ENCODE measurements at places on chromosomes 5 and 9.

- no peak for DNase-seq
These were observed 398 bp downstream of the TOR1A start for GRCh38 chr9:129823542-129823934.

GRCh38 chr5:86879086-86879485 lies 261.3 kb downstream of the COX7C start:
- DNase-seq, result no peak

DNA sequence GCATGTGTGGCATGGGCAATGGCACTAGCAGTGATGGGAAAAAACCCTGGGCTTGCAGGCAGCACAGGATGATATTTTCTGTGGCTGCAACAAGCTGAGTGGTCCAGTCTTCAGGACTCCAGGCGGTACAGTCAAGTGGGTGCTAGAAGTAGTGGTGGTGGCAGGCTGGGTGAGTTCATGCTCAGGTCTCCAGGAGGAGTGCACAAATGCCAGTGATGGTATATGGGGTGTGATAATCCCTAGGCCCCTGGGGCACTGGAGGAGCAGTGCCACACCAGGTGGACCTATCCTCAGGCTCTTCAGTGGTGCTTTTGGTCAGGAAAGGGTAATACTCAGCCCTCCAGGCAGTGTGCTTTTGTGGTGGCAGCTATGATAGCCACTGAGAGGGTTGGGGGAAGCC lies 496.4 kb downstream of the PRR16 start:
- no peak for DNase-seq

GRCh38 chr5:398475-399295 lies 44.3 kb upstream of the EXOC3 start:
- no peak for DNase-seq

GRCh38 chr9:119722384-119722783 lies 353.1 kb upstream of the BRINP1 start:
- no peak for DNase-seq

- DNase-seq, result no peak
These were observed 373.4 kb upstream of the ACO1 start for GRCh38 chr9:32011049-32011448.

GRCh38 chr5:114146398-114146797 lies 215.5 kb upstream of the KCNN2 start:
- DNase-seq, result no peak

GRCh38 chr5:169706071-169706470 lies 69.0 kb downstream of the DOCK2 start:
- no peak for DNase-seq

DNA sequence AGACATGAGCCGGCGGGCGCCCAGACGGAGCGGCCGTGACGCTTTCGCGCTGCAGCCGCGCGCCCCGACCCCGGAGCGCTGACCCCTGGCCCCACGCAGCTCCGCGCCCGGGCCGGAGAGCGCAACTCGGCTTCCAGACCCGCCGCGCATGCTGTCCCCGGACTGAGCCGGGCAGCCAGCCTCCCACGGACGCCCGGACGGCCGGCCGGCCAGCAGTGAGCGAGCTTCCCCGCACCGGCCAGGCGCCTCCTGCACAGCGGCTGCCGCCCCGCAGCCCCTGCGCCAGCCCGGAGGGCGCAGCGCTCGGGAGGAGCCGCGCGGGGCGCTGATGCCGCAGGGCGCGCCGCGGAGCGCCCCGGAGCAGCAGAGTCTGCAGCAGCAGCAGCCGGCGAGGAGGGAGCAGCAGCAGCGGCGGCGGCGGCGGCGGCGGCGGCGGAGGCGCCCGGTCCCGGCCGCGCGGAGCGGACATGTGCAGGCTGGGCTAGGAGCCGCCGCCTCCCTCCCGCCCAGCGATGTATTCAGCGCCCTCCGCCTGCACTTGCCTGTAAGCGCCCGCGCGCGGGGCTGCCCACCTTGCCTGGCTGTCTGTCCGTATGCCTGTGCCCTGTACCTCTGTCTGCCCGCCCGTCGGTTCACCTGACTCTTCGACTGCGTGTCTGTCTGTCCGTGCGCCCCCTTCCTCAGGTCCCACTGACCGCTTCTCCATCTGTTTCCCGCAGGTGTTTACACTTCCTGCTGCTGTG lies 412 bp downstream of the FGF18 start:
- DNase-seq, result peak; percentile 22

DNA sequence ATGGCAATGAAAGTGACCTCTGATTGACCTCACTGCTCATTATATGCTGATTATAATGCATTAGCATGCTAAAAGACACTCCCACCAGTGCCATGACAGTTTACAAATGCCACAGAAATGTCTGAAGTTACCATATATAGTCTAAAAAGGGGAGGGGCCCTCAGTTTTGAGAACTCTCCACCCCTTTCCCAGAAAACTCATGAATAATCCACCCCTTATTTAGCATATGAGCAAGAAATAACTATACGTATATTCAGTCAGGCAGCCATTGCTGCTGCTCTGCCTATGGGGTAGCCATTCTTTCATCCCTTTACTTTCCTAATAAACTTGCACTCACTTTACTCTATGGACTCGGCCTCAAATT lies 163.1 kb downstream of the ESM1 start:
- no peak for DNase-seq

GRCh38 chr5:34998058-34998789 lies 49.5 kb downstream of the AGXT2 start:
- DNase-seq, result no peak

GRCh38 chr9:121992571-121993212 lies 100.4 kb downstream of the TTLL11 start:
- peak; percentile 67 for DNase-seq

- DNase-seq, result no peak
These were observed 41.5 kb downstream of the SAR1B start for GRCh38 chr5:134590992-134591659.

DNA sequence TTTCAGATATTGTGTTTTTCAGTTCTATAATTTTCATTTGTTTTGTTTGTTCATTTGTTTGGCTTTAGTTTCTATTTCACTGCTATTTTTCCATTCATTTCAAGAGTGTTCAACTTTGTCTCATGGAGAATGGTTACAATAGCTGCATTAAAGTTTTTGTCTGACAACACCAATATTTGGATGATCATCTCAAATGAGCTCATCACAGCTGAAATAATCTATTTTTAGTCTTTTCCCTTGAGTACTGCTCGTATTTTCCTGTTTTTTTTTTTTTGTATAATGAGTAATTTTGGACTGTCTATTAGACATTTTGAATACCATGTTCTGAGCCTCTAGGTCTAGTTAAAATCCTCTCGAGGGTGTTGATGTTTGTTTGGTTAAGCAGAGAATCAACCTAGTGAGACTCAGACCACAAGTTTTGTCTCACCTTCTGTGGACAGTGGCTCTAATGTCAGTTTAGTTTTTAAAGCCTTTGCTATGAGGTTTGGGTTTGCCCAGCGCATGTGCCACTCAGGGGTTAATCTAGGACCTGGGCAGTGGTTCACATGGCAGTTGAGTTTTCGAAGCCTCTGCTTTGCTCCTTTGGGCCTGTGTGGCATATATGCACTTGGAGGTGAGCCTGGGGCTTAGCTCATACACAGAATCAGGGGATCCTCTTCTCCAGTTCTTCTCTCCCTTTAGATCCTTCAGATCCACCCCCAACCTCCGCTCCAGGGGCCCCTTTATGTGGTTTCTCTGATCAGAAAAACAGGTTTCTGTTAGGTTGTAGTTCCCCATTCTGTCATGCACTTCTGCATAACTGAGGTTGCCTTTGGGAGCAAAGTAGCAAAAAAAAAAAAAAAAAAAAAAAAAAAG lies 79.8 kb downstream of the ARSB start:
- DNase-seq, result peak; percentile 72

DNA sequence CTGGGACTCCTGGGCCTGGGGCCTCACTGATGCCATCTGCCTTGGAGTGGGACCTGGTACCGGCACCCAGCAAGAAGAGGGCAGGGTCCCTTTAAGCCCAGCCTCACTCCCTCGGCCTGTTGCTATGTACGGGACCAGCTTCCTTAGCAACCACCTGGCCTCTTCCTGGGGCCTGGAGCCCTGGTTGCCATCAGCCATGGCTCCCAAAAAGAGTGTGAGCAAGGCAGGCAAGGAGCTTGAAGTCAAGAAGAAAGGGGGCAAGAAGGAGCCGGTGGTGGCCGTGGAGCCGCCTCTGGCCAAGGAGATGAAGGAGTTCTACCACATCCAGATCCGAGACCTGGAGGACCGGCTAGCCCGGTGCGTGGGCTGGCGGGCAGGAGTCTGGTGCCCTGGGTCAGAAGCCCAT lies at the start of gene CFAP157:
Gene CFAP157, plus strand, starts transcription at position 153 of the 406 bp plus-strand sequence. Its CDS starts 44 bp downstream, at position 197.
- DNase-seq, result peak; percentile 4

DNA sequence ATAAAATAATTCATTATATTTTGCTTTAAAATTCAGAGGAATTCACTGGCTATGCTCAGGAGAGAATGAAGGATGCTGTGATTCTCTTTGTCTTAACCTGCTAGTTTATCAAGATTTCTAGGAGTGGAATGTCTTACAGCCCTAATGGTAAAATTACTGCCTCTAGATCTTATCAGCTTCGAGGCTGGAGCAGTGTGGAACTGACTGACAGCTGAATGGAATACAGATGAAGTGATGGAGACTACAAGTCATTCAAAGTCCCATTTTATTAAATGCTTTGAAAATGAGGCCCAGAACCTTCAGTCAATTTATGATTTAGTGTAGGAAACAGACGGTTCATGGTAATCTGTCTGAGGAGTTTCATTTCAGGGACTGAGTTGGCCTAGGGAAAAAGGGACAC lies 202.1 kb downstream of the RFX3 start:
- DNase-seq, result no peak

- DNase-seq, result no peak
These were observed 16.7 kb upstream of the SCGB3A1 start for GRCh38 chr5:180607861-180608571.

DNA sequence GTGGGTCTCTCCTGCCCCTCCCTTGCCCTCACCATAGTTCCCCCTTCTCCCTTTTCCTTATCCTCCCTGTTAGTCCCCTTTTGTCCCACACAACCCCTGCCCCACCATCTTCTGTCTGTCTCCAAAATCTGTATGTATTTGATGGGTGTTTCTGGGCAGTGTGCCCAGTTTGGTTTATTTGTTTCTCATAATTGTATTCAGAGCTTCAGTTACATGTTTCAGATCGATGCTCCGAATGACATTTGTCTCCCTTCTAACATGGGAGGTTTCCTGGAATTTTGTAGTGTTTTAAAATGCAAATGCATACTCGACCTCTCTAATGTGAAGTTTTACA lies 22.2 kb downstream of the FBXL7 start:
- no peak for DNase-seq

DNA sequence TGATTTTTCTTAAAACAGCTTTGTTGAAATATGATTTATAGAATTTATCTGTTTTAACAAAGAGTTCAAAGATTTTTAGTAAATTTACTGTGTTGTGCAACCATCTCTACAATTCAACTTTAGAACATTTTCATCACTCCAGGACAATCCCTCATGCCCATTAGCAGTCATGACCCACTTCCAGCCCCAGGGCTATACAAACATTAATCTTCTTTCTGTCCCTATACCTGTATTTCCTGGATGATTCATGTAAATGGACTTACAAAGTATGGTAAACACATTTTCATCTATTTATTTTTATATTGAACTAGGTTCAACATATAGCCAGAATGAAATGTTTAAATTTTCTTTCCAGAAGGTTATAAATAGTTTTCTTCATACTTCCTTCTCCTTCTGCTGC lies 127.8 kb upstream of the CCDC180 start:
- no peak for DNase-seq

DNA sequence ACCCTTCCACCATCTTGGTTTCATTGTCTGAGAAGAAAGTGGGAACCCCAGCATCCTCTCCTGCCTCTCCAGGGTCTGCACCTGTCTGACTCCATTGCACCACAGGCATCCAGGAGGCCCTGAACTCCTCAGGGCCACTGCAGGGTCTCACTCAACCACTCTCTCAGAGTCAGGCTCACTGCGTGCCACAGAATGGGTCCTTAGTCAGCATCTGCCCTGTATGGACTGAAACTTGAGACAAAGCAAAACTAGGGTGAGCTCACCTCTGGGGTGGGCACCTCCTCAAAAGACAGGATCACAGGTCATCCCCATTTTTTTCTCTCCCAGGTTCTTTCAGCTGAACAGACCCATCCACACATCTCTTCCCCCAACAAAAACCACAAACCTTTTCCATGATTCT lies 59.2 kb upstream of the CPEB4 start:
- no peak for DNase-seq

DNA sequence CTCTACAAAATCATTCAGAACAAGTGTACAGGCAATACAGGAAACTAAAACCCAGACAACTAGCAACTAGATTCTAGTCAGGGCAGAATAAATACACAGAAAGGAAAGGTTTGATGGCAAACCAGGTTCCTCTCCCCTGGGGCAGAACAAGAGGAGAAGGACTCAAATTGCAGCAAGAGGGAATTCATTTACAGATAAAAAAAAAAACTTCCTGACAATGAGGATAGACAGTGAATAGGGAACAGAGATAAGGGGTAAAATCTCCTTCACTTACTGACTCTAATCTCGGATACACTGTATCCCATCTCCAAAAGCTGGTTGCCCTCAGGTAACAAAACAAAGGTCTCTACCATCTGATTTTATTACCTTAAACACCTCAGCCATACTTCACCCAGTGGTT lies 244.0 kb downstream of the SEC61B start:
- no peak for DNase-seq

DNA sequence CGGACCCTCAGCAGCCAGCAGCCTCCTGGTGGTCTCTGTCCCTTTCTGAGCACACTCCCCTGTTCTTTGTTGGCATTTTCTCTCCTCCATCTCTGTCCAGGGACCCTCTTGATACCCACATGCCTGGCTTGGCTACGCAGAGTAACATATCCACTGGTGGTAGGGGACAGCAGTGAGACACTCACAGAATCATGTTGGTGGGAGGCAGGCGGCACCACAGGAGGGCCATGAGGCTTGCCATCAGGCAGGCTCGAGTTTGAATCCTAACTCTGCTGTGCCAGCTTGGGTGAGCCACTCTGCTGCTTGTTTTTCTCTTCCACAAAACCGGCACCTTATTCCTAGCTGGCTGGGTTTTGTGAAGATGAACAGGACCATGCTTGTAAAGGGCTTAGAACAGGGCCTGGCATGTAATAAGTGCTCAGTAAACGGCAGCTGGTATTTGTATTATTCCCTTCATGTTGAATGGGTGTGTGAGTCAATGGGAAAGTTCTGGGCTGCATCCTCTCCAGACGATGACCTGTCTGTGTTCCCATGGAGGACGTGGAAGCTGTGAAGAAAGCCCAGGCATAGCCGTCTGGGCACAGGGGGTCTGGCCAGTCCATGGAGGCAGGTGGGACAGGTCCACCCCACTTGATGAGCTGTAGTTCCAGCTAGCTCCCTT lies 2.3 kb downstream of the COL27A1 start:
- no peak for DNase-seq

DNA sequence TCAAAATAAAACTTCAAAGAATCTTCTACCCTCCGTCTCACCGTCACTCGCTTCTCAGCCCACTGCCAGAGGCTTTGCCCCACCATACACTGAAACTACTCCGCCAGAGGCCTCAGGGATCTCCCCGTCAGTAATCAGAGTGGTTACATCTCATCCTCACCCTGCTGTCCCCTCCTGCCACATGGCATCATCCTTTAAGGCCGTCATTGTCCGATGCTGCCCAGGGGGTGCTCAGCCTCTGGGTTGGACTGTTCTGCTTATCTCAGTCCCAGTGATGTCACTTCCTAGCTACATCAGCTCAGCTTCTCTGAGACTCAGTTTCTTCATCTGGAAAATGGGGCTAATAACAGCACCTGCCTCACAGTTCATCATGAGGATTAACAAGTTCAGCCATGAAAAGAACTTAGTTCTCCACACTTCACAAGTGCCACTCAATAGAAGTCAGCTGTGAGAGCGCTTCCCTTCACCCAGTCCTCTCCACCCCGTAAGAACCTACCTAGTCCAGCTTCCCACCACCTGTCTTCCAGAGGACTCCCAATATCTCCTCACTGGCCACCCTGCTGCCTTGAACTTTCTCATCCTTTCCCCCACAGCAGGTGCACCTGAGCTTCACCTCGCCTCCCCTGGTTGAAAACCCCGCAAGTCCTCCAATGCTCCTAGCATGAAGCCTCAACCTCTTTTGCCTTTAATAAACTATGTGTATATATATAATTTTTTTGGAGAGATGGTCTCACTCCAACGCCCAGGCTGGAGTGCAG lies 2.8 kb upstream of the IL3 start:
- DNase-seq, result no peak
